ENCODE measurements at places on chromosomes 1 and 21.

DNA sequence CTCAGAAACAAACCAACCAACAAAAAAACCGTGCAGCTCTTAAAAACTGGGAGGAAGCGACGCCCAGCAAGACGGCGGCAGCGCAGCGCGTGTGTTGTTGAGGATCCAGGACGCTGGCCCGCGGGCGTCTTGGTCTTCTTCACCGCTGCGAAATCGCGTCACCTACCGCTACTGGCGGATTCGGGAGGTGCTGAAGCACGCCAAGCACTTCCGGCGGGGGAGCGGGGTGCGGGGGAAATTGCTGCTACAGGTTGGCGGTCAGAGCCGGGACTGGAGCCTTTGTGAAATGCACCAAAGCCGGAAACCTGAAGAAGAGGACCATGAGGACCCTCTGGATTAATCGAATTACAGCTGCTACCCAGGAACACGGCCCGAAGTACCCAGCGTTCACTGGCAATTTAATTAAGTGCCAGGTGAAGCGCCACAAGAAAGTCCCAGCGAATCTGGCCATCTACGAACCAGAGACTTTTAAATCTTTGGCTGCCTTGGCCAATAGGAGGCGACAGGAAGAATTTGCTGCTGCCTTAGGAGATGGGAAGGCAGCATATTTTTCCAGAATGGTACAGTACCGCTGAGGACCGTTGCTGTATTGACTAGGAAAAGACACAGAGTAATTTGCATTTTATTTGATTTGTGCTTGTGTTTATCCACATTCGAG, 11.9 kb upstream of the RIPPLY3 start:
- peak; percentile 81 for DNase-seq

- no peak for DNase-seq
Observed at GRCh38 chr1:43372172-43372571, 4.4 kb upstream of the ELOVL1 start.

DNA sequence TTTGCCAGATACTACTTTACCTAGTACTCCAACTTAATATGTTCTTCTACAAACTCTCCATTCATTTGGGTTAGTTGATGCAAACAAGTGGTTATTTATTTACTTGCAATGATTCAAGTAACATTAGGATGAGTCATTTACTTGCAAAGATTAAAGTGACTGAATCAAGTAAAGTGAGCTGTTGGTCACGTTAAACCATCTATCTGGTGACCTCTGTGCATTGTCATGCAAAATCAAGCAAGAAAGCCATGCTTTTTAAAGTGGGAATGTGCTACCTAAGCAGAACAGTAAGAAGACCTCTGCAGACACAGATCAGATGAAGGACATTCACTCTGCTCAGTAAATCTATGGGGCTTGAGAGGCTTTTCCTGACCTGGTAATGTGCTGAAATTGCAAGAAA, 254.7 kb downstream of the LRRIQ3 start:
- DNase-seq: no peak

DNA sequence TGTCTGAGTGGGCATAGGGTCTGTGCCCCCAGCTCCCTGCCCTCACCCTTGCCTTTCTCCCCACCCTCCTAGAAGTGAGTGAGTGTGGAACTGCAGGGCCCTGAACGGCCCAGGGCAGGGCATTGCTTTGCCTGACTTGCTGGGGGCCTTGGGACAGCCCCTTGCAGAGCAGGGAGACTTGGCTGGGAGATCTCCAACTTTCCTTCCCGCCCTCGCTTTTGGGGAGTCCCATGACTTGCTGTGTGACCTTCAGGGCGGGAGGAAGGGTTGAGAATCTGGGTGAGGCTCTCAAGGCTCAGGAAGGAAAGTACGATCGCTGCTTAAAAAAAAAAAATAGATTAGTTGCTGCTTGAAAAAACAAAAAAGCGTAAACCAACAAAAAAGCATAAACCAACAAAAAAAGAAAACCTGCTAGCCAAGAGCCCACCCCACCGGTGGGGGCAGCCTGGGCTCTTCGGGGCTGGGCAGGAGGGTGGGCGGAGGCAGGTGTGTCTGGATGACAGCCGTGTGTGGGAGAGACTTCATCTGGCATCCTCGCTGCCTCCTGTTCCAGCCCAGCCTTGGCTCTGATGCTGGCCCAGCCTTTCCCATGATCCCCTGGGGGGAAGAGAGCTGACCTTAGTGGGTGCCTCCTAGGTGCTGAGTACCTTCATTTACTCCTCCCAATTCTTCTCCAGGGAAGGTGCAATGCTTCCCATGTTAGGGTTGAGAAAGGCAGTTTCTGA, 6.5 kb downstream of the NBL1 start:
- peak; percentile 28 for DNase-seq

- no peak for DNase-seq
Observed at GRCh38 chr1:62025892-62026291, 168.8 kb upstream of the L1TD1 start.

DNA sequence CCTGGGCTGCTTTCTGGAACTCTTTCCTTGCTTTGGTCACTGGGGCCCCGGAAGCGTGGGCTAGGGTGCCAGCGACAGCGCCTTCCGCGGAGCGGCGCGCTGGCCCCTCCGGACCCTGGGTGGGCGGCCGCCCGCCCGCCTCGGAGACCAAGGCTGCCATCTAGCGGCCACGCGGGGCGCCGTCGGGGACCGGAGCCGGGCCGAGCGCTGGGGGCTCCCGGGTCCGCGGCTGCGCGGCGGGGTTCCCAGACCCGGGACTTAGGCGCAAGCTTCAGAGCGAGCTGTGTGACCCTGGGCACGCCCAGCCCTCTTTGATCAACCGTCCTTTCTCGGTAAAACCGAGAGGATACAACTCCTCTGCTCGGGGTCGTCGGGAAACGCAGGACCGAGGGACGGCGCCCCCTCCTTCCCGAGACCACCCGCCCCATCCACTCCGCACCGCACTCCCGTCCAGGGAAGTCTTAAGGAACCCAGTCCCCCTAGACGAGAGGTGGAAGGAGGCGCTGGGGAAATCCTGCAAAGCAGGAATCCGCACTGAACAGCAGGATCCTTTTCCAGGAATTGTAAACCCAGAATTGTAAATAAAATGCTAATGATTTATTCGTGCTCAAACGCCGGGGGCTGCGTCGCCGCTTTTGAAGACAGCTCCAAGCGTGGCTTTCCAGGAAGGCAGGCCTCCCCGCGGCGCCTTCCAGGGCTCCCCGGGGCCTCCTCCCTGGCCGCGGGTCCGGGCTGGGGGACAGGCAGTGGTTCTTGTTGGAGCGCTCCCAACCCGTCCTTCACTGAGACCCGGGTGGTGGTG, 41.2 kb downstream of the RRAGC start:
- peak; percentile 92 for DNase-seq

- DNase-seq: no peak
Observed at GRCh38 chr1:153968408-153968807, 706 bp downstream of the CREB3L4 start.

GRCh38 chr21:35394634-35395369, 345.7 kb upstream of the RUNX1 start:
- DNase-seq: no peak

DNA sequence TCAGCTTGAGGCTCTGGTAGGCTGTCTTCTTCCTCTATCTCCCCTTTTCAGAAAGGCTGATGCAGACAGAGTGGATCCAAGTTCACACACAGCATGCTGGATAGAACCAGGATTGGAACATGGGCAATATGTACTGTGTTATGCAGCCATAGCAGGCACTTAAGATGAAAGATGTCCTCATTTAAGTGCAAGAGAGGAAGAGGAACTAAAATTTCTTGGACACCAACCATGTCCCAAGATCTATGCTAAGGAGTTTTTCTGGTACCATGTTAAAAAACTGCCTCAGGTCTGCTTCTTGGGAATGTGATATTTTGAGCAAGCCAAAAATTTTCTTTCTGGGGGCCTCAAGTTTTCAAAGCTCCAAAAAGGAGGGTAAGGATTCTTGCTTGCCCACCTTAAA, 1.2 kb downstream of the SDHB start:
- no peak for DNase-seq

- no peak for DNase-seq
Observed at GRCh38 chr1:155207806-155208540, at the start of gene THBS3. Gene THBS3 (minus strand): TSS chr1:155207897. CDS start chr1:155207876, 21 bp downstream.

GRCh38 chr21:44880405-44881197, 7.1 kb upstream of the PTTG1IP start:
- DNase-seq: no peak

DNA sequence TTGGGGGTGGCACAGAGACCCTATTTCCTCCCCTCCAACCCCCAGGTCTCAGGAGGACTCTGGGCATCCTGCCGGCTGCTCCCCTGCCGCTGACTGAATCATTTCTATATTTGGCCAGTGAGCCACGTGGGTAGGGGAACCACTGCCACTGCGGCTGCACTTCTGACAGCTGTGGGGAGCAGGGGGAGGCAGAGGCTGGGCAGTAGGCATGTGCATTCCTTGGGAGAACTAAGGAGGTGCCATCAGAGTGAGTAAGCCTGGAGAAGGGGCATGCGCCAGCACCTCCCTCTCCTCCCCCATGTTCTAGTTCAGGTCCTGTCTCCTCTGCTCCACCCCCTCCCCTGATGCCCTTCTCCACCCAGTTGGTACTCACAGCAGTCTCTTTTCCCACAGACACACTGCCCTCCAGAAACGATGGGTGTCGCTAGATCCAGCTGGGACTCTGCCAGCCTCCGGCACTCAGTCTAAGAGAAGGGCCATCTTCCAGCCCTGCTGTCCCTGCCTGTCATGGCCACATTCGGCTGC, 12.0 kb downstream of the PPFIA4 start:
- DNase-seq: no peak

DNA sequence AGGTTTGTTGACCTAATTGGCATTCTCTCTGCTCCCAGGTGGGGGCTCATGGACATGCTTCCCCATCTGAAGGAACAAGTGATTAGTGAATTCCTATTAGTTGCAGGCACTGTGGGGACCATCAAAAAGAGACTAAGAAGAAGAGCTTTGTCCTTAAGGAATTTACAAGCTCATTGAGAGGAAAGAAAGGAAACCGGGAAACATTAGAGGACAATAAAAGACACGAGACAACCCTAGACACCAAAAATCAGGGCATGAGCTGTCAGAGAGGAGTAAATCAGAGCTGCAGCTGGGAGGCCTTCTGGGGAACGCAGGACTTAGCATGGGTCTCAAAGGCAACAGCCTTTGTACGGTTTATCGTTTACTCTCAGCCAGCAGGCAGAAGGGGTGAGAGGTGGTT, 45.1 kb downstream of the BACE2 start:
- no peak for DNase-seq

DNA sequence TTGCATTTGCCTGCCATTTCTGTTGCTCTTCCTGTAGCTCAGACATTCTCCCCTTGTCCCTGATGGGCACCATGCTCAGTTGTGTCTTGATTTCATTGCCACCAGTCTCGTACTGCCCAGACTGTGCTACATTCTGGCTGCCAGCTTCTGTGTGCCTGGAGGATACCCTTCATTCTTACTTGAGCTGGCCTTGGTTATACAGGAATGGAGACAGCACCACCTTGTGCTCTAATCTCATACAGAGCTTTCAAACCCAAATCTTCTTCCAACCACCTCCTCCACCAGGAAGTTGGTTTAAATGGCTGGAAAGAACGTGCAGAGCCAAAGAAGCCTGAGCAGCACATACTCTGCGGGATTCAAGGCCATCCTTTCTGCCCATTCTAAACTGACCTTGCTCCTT, 165.3 kb downstream of the SLC35F3 start:
- DNase-seq: no peak

DNA sequence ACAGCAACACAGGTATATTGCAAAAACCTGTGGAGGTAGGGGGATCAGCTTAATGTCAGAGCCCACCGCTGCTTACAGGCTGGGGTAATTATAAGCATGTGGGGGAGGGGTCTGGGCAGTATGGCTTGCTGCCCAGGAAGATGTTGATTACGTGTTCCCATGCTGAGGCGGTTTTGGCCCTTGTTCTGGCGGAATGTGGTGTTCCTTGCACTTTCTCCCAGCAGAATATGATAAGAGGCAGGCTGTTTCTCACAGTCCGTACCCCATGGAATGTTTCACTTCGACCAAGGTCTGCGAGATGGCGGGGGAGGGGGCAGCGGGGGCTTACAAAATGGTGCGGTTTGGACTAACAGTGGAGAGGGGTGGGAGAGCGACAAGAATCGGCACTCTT, 9.8 kb upstream of the HPCAL4 start:
- DNase-seq: peak; percentile 47

GRCh38 chr1:218752126-218752525, 407.0 kb downstream of the TGFB2 start:
- no peak for DNase-seq

GRCh38 chr1:241837901-241838300, 10.1 kb upstream of the EXO1 start:
- DNase-seq: no peak

- peak; percentile 58 for DNase-seq
Observed at GRCh38 chr1:154433161-154433764, 28.1 kb downstream of the IL6R start.

DNA sequence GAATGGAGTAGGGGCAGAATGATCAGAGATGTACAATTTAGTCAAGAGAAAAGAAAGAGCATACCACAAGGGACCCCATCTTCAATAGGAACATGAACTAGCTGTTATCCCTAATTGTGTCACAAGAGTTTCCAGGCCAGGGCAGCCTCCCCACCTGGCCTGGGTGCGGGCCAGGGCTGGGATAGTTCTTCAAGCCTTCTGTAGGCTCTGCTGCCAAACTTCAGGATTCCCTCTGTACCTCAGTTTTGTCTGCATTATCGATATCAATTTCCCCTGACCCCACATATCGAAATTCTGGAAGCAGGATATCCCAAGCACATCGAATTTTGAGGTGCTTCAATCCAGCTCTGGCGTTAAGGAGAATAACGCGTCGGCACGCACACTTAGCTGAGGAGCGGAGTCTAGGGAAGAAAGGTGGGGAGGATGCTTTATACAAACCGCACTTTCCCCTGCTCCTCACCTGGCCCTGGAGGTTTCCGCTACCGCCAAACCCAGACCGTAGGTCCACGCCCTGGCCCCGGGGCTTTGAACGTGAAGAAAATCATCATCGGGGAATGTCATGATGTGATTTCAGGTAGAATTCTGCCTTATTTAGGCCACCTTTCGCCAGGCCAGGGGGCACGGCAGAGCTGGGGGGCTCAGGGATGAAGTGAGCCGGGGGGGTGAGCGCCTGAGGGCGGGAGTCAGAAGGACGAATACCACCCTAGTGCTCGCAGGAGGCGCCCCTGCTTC, 7.4 kb downstream of the HLX start:
- DNase-seq: no peak

GRCh38 chr1:72322910-72323309, 40.6 kb upstream of the NEGR1 start:
- DNase-seq: no peak

GRCh38 chr1:94092210-94092613, 28.7 kb downstream of the ABCA4 start:
- DNase-seq: no peak

- no peak for DNase-seq
Observed at GRCh38 chr1:27099135-27099586, 55.8 kb downstream of the SLC9A1 start.

DNA sequence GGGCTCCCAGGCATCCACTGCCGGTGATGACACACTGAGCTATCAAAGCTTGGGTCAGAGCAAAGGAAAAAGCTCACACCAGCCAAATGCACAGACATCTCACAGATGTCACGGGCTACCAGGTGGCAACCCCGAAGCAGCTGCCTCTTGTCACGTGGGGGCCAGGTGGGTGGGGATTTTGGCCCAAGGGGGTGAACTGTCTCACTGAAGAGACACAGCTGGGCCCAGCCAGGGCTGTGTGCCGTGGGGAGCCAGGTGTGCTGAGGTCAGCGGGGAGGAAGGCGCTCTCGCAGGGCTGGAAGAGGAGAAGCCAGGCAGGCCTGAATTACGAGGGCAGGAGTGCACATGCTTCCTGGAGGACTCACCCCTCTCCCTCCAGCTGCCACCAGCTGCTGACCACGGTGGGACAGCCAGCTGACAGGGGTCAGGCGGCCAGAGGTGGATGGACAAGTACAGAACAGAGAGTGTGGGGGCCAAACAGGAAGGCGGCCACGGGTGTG, 32.4 kb downstream of the KCNN3 start:
- peak; percentile 74 for DNase-seq

All from upper lobe of left lung (tissue), 6 donors.